ENCODE measurements at places on chromosomes 6 and 20.
A peak's percentile ranks its signal among the peaks of the same experiment; 100 is the strongest.

GRCh38 chr6:6682225-6682624 is 93.7 kb downstream of the LY86 start:
- DNase-seq: no peak

DNA sequence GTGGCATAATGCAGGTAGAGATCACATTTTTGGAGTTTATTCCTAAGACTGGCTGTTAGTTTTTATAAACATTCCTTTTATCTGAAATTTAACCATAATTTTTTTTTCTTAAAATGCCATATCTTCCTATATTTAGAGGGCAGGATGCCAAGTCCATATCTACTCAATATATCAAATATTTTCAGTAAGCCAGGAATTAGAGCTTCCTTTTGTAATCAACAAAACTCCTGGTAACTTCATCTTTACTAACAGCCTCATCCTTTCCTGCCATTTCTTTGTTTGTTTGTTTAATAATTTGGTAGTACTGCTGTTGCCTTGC is 136.3 kb downstream of the OLIG3 start:
- no peak for DNase-seq

DNA sequence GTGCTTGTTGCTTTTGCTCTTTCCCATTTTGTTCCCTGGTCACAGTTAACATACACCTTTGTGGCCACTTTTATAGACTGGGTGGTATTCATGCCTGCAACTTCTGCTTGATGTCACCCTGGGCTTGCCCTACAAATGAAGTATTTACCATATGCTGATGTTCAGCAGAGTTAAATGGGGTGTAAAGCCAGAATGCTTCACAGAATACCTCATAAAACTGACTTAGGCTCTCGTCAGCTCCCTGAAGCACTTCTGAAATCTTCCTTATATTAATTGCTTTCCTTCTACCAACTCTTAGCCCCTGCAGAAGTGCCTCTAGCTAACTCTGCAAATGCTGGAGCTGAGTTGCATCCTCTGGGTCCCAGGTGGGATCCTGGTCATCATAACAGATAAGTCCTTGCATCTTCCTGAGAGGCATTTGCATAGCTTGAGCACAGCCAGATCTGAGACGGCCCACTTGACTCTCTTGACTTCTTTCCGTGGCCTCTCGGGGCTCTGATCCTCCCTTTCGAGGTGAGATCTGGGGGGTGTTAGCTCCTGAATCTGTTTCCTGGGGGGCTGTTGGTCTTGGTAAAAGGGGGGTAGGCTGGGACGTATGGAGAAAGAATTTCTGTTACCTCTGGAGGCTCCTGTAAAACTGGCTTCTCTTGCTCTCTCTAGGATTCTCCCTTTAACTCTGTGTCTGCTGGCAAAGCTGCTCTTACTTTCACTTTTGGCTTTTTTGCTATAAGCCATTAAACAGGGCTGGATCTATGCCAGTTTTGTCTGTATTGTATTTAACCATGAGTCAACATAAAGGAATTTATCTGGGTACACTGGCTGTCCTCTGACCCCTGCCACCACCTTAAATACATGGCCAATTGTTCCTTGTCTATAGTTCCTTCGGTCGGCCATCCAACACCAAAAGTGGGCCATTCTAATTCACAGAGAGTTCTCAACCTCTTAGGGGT is 223.0 kb upstream of the SYNCRIP start:
- peak; percentile 56 for DNase-seq

GRCh38 chr6:151341476-151342195 is 49.7 kb downstream of the ZBTB2 start:
- no peak for DNase-seq

GRCh38 chr6:134065706-134066105 is 13.3 kb upstream of the SLC2A12 start:
- no peak for DNase-seq

- no peak for DNase-seq
Observed at GRCh38 chr6:165718491-165718891, 55.5 kb upstream of the PDE10A start.

- DNase-seq: no peak
Observed at GRCh38 chr6:88048578-88048977, 937 bp downstream of the SPACA1 start.

DNA sequence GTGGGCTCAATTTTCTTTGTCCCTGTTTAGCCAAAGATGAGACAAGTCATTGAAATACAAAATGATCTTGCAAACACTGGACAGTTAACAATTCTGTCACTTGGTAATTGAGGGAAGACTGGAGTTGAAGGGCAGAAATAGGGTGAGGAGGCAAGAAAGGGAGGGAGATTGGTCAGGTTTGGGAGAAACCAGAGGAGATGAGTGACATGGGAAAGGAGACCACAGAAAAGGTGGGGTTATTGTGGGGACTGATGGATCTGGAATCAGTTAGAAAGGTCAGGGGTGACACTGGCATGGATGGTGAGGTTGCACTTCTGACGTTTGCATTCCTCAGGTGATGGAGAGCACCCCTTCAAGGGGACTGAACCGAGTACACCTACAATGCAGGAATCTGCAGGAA is 693 bp downstream of the GTF2H4 start:
- no peak for DNase-seq
